ENCODE measurements at places on chromosomes 13 and 19.
A peak's percentile ranks its signal among the peaks of the same experiment; 100 is the strongest.

DNA sequence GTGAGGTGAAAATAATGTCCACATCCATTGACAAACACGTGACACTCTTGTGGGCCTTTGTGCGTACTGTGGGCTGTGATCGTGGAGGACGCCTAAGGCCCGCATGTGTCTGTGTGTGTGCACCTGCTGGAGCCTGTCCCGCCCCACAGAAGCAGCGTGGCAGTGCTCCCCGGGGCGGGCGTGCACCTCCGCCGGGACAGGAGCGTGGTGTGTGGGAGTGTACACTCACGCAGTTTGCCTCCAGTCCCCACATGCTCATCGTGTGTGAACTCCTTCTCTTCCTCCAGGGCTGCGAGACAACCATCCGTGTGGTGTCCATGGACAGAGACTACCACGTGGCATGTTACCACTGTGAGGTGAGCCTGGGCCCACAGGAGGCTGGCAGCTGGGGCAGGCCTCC is 13.9 kb downstream of the WTIP start:
- no peak for DNase-seq

DNA sequence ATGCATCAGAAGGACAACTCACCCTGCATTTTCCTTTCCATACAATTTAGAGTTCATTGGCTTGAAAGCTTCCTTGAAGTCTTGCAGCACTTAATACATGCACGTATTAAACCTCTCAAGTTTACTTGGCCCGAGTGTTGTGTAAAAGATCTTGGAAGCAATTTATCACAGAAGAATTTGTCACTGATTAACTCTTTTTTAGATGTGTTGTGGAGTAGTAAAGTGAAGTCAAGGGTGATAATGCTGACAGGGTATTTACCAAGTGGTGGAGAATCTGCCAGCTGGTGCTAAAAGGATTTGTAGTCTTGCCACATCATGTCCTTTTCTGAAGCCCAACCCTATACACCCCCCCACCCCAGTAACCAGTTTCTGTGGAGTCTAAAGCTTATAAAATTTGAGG is 421.0 kb upstream of the MIR17HG start:
- no peak for DNase-seq

- DNase-seq = no peak
Observed at GRCh38 chr19:6271251-6271650, 8.5 kb downstream of the MLLT1 start.

DNA sequence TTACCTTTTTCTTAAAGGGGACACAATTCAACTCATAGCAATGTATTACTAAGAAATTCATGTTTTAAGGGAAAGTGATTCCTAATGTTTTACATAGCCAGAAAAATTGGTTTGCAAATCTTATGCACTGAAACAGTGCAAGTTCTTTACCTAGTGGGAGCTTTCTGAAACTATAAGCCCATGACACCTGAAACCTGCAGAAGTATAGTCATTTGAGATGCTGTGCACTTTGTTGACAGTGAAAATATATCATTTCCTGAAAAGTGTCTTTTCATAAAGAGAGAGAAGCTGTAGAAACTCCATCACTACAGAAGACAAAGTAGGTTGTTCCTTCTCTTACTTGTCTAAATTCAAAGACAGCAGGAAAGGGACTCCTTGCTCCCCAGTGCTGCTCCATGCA is 517.1 kb downstream of the LMO7 start:
- no peak for DNase-seq

- DNase-seq = no peak
Observed at GRCh38 chr13:26839682-26840081, 79.1 kb upstream of the GPR12 start.

GRCh38 chr13:43942286-43942685 is 62.6 kb downstream of the LACC1 start:
- no peak for DNase-seq

GRCh38 chr19:33668968-33669367 is 47.2 kb downstream of the CHST8 start:
- no peak for DNase-seq

- DNase-seq = no peak
Observed at GRCh38 chr13:32403108-32403507, 24.8 kb downstream of the N4BP2L1 start.

GRCh38 chr13:23235994-23236393 is 55.2 kb downstream of the SGCG start:
- no peak for DNase-seq

GRCh38 chr19:6087074-6087571 is 23.2 kb downstream of the RFX2 start:
- peak; percentile 14 for DNase-seq

- no peak for DNase-seq
Observed at GRCh38 chr19:38024992-38025908, 118.2 kb downstream of the SIPA1L3 start.

DNA sequence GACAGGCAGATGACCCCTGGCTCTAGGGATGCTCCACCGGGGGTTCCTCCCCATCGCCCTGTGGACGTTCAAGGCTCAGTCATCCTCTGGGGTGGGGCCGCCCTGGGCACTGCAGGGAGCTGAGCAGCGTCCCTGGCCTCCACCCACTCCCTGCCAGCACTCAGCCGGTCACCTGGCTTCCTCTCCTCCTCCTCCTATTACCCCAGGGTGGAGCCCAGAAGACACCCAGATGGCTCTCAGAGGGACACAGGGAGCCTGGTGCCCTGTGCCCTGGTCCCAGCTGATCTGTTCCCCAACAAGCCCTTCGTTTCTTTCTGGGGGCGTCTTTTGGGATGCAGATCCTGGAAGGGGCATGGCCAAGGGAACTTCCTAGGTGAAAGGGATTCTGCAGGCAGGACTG is 3.7 kb upstream of the MKNK2 start:
- DNase-seq = no peak

GRCh38 chr13:66216728-66217127 is 1013.4 kb downstream of the PCDH9 start:
- DNase-seq = no peak

DNA sequence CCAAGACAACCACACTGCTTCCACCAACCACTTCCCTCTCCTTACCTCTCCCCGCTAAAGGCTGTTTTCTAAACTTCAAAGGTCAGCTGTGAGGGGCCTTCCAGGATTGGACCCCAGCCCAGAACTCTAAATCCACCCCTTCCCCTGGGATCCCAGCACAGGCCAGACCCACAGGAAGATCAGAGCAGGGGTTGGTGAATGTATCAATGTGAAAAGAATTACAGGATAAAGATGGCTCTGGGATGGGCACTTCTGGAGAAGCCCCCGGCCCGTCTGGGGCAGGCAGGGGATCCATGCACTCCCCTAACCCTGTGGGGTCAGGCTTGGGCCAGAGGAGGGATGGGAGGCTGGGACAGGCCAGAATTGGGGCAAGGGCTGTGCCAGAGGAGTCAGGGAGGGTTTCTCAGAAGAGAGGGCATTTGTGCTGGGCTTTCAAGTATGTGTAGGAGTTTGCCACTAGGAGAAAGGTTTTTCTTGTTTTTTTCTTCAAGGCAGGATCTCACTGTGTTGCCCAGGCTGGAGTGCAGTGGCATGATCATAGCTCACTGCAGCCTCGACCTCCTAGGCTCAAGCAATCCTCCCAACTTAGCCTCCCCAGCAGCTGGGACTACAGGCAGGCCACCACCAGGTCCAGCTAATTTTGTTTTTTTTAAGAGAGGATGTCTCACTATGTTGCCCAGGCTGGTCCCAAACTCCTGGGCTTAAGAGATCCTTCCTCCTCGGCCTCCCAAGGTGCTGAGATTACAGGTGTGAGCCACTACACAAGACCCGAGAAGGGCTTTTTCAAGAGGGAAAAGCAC is 1.0 kb upstream of the MEF2B start:
- no peak for DNase-seq

- DNase-seq = no peak
Observed at GRCh38 chr13:107834717-107835116, 380.6 kb downstream of the LIG4 start.

DNA sequence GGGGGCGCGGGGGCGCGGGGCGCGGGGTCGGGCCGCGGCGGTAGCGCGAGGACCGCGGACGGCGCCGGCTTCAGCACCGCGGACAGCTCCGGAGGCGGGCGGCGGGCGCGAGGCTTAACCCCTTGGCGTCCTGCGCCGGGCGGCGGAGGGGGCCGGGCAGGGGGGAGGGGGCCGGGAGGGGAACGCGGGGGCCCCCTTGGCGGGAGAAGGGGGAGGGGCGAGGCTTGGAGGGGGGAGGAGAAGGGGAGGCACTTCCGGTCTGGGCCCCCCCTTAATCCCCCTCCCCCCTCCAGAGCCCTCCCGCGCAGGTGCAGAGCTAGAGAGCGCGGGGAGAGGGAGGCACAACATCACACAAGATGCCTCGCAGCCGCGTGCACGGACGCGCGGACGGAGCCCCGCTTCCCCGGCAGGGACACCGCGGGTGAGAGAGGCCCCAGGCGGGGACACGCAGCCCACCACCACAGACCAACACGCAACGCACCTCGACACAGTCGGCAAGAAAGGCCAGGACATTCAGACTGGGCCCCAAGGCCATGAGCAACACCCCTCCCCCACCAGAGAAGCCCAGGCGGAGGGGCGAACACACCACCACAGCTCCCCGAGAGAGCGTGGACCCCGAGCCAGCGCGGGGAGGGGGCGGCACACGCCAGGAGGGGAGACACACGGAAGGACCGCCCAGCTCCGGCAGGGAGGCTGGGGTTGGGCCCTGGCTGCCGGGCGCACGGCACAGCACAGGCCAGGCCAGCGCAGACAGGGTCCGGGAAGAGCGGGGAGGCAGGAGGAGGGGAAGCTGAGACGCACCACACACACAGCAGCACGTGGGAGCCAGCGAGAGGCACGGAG is 24.1 kb downstream of the SHANK1 start:
- DNase-seq = peak; percentile 39

- DNase-seq = peak; percentile 9
Observed at GRCh38 chr19:29528946-29529645, 3.3 kb downstream of the VSTM2B start.

DNA sequence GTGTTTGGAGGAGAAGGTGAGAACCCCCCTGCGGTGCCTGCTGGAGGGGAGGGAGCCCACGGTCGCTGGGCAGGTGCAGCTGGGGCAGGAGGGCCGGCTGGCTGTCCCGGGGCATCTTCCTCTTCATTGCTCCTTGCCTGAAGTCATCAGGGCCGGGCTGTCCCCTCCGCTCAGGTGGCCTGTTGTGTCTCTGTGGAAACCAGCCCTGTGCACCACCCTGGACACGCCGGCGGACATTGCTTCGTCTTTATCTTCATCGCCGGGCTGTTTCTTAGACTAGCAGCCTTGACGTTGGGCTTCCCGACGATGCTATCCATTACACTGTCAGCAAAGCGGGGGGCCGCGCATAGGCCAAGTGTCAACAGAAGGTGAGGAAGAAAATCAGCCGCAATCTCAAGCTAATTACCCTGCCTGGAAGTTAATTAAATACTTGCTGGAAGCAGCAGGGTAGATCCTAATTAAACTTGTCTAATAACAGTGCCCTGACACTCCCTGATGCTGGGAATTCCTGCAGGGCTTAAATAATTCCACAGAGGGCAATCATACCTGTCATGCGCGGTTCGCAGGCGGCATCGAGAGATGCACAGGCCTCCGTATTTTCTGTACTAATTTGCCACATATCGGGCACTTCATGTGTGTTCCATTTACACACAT is 111.4 kb upstream of the SOX1 start:
- DNase-seq = no peak

GRCh38 chr19:39824143-39825092 is 9.5 kb downstream of the DYRK1B start:
- peak; percentile 97 for DNase-seq

GRCh38 chr19:15197275-15197941 is 3.4 kb downstream of the NOTCH3 start:
- peak; percentile 34 for DNase-seq

DNA sequence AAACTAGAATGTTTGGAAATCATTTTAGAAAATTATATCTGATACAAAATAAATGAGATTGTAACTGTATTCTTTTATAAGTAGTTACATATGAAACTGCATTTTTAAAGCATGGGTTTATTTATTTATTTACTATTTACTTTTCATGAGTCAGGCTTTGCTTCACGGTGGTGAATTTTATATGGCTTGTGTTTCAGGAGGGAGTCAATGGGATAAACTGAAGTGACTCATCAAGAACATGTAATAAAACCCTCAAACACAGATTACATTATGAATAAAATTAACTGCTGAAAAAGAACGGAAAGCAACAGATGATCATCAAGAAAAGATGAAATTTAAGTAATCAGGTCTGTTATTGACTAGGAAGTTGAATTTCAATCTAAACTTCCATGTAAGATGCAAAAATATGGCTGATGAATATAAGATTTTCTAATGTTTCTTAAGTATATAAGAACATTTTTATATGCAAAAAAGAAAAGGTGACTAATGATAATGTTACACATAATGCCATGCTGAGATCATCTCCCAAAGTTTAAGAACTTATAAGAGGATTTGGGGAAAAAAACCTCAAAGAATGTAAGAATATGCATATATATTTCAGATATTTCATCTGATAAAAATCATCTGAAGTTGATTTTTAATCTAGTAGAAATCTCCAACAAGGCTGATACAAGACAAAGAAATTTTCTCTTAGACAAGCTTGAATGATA is 383.6 kb downstream of the SLITRK1 start:
- no peak for DNase-seq

- no peak for DNase-seq
Observed at GRCh38 chr19:23563326-23563725, 123.7 kb downstream of the ZNF675 start.

GRCh38 chr13:91647361-91647990 is 249.1 kb downstream of the GPC5 start:
- DNase-seq = no peak

- DNase-seq = no peak
Observed at GRCh38 chr13:26562512-26562890, 5.0 kb downstream of the WASF3 start.

DNA sequence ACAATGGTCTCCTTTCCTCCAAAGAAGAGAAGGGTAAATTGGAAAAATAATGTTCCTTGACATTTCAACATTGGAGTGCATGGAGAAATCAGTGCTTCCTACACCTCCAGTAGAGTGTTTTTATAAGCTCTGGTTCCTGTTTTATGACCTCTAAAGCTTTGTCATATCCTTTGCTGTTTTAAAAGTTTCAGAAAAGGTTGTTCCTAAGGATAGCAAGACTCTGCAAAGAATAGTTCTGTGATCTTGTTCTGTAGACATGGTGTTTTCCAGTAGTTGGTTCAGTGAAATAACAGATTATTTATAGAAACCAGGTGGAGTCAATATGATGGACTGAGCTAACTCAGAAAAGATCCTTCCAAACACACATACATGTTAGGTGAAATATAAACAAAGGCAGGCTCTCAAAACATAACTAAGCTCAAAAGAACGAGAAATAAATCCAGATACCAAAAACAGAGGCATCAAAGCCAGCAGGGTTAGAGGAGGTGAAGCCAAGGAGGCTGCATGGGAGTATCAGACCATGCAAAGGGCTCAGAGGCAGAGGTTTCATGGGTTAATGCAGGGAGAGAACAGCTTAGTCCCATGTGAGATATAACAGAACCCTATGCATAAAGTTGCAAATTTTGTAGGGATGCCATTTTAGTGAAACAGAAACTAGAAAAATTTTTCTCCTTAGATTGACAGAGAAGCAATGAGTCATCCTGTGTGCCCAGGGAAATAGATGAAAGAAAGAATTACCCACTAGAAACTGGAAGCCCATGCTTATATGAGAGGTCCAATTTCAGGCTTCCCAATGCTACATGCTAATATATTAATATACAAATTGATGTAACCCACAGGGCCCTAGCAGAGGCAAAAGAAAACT is 44.3 kb downstream of the SHISA2 start:
- no peak for DNase-seq
